Hematopoietic multipotent progenitor cell treated with erythropoietin and hydrocortisone succinate and interleukin-3 and kit ligand, for 6 days (in vitro differentiated cells): ENCODE measurements at places on chromosomes 2 and 18.

DNA sequence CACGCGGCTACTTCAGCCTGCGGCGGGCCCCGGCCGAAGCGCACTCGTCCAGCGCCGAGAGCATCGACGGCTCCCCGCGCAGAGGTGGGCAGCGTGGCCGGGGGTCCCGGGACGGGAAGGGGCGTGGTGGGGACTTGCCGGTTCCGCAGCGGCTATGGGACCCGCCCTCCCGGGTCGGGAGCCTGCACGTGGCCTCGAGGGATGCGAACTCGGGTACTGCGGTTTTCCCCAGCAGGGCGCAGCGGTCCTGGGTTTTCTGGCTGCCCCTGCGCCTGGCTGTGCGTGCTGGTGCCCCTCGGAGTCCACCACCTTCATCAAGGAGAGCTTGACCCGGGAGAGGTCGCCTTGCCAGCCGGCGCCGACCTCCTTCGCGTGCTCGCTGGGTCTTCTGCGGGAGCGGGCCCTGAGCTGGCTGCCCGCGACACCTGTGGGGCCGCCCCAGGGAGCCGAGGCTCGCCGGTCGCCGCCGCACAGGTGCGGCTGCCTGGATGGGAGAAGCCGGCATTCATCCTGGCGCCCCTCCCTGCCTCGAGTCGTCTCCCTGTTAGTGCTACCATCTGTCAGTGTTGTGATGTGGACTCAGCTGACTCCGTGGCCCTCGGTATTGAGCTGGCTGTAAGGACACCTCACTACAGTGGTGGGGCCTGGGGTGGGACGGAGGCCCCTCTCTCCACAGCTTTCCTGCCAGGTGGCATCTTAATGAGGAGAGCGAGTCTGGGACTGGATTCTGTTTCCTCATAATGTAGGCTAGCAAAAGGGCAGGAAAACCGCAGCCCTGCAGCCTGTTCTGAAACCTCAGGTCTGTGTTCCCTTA, 177.3 kb downstream of the AGAP1 start:
- no peak for DNase-seq

- no peak for DNase-seq
Measured at GRCh38 chr2:59171019-59171418, 929.9 kb upstream of the FANCL start.

- peak; percentile 66 for DNase-seq
Measured at GRCh38 chr2:64260817-64261216, 116.6 kb upstream of the PELI1 start.

DNA sequence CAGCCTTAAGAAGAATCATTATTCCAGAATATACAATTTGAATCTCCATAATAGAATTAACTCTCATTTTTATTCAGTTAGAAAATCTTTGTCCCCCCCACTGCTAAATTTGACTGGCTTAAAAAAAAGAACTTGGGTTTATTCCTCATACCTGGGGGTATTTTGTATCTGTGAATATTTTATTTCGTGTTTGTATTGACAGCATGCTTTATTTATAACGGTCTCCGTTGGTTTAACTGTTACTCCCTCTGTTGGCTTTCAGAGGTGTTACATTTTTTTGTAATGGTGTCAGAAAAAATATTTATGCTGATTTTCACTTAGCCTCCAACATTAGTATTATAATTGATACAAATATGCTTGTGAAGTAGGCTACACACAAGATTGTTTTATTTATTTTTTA, 109.1 kb downstream of the HAUS1 start:
- DNase-seq = peak; percentile 69

DNA sequence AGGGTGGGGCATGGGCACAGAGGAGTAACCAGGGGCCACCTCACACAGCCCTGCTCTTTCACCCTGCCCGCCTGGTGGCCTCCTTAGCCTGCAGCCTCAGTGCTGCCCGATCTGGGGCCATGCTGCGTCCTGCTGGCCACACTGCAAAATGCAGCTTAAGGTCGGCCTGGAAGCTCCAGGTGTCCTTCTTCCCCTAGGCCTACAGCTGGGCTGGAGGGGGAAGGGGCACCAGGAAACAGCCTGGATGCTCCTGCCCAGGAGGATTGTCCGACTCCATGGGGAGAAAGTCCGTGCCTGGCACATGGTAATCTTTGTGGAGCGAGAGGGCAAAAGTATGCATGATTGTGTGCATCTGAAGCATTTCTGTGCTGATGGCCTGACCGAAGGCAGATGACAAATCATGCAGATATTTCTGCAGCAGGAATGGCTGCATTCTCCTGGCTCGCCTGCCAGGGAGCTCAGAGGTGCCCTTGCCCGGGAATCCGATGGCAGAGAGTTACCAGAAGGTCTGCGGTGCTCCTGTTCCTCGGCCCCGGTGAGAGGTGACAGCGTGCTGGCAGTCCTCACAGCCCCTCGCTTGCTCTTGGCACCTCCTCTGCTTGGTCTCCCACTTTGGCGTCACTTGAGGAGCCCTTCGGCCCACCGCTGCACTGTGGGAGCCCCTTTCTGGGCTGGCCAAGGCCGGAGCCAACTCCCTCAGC, 12.8 kb upstream of the ALPP start:
- peak; percentile 63 for DNase-seq

GRCh38 chr2:14552818-14553217, 79.7 kb upstream of the LRATD1 start:
- no peak for DNase-seq

DNA sequence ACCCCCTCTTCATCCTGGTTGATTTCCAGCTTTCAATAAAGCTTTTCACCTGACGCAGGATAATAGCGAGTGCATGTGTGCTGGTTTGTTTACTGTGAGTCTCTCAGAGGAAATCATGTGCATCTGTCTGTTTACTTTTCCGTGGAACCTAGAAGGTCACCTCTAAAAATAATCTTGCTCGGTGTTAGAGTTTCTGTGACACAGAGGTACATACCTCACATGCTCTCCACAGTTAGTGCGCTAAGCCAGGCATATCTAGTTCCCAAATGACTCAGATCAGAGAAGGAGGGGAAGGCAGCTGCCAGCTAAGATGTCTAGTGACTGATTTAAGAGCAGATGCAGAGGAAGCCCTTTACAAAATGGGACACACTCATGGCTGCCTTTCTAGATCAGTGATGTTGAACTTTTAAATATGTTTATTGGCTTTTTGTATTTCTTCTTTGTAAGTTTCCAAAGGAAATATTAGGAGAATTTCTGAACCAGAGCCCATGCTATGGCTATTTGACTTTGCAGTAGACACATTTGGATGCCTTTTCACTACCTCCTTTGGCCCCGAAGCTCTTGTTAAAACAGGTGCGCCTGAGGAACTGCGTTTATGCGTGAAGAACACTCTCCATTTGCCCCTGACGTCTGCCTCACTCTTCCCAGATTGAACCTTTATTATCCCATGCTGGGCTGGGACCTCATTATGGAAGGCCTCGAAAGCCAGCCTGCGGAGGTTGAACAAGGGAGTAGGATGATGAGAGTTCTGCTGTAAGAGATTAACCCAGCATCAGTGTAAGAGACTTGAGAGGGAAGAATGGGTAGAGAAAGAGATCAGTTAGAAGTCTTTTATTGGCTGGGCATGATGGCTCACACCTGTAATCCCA, 145.6 kb downstream of the FAM161A start:
- DNase-seq = no peak

GRCh38 chr2:15939854-15940660, at the start of gene MYCN:
Gene MYCN (plus strand): TSS chr2:15940550. CDS start chr2:15942065, 1,515 bp downstream.
- DNase-seq = peak; percentile 82

DNA sequence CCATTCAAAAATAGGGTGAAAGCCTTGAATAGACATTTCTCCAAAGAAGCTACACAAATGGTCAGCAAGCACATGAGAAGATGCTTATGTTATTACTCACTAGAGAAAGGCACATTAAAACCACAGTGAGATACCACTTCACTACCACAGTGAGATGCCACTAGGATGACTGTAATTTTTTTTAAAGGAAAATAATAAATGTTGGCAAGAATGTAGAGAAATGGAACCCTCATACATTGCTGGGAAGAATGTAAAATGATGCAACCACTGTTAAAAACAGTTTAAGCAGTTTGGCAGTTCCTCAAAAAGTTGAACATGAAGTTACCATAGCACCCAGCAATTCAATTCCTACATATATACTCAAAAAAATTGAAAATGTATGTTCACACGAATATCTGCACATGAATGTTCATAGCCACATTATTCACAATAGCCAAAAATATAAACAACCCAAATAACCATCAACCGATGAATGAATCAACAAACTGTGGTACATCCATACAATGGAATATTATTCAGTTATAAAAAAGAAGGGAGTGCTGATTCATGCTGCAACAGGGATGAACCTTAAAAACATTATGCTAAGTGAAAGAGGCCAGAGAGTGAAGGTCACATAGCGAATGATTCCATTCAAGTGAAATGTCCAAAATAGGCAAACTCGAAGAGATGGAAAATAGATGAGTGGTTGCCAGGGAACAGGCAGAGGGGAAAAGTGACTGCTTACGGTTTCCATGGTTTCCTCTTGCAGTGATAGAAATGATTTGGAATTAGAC, 156.2 kb upstream of the NDUFV2 start:
- no peak for DNase-seq

- no peak for DNase-seq
Measured at GRCh38 chr2:17107151-17107550, 411.1 kb downstream of the RAD51AP2 start.

DNA sequence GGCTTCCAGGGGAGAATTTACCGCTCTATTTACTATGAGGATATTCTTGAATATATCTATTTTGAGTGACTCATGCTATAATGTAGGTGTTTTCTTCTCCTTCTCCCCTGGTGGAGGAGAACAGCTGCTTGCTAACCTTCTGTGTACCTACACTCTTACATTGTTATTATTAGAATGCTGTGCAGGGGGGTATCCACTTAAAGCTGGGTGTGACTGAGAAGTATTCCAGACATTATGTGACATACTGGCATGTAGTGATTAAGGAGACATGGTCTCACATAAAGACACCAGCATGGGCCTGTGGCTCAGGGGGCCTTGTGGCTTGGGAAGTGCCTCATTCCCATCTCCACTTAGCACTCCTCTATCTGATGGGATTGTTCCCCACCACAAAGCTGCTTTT, 287.9 kb downstream of the PTPRM start:
- no peak for DNase-seq

DNA sequence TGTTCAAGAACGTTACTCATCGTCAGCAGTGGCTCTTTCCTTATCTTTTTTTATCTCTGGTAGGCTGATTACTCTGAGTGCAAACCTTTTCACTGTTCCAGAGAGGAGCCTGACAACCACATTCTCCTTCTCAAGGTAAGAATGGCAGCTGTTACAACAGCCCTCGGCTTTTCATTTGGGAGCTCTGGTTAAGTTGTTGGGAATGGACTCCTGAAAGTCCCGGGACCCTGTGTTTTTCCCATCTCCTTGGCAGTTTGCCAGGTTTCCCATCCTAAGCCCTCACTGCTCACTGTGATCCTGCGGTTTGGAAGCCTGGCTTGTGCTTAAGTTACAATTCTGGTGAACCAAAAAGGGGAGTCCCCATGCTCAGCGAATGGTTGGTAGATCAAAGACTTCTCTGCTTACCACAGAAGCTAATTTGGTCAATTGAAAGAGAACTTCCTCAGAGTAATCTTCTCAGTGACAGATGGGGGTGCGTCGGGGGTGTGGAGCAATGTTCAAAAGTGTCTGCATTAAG, 122.3 kb downstream of the LYPD6B start:
- DNase-seq = peak; percentile 42

- no peak for DNase-seq
Measured at GRCh38 chr2:112691881-112692281, 28.9 kb upstream of the NT5DC4 start.

- no peak for DNase-seq
Measured at GRCh38 chr2:8408560-8409460, 273.0 kb upstream of the ID2 start.

GRCh38 chr2:1492711-1493430, 79.6 kb downstream of the TPO start:
- DNase-seq = peak; percentile 18

- no peak for DNase-seq
Measured at GRCh38 chr2:180324182-180324581, 317.1 kb upstream of the CWC22 start.

GRCh38 chr2:99652862-99653261, 163.0 kb upstream of the REV1 start:
- DNase-seq = no peak

DNA sequence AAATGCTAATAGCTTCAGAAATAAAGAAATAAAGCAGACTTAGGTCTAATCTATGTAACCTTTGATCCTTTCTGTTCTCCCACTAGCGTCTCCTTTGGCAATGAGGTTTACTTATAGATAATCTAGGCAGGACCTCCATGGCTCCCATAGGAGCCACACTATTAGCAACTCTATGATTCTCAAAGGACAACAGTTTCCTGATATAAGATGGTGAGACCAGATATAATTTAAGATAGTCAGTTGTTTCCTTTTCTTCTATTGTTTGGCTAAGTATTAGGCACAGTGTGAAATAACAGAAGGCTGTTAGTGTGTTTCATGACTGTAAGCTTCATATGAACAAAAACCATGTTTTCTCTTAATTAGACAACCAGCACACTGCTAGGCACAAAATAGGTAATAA, 58.7 kb upstream of the SCN9A start:
- DNase-seq = no peak

DNA sequence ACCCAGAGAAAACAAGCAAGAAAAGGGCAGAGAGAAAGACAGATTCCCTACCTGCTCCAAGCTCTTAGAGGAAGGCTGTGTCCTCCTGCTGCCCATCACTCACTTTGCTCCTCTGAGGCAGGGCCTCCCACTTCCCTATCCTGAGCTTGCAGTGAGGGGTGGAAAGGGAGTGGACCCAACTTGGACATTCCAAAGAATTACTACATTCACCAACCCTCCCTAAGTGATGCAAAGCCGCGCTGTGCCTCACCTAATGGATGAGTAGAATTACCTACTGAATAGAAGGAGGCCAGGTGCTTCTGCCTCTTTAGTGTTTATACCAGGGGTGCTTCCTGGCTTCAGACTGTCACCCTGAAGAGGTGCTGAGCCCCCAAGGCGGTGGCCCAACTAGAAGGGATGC, 5.6 kb upstream of the OSR1 start:
- no peak for DNase-seq

DNA sequence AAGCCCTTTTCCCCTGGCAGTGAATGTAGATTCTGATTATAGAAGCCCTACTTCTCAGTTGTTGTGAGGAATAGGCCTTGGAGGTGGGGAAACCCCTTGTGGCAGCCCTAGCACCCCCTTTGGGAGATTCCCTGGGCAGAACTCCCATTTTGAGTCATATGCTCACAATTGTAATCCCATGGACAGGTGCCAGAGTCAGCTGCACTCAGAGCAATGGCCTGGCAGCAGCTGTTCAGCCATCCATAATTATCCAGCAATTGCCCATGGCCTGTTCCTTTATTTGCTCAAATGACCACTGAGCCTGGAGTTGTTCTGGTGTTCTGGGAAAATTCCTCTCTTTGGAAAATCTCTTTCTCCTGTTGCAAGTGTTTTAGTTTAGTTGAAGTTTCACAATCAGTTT, 71.7 kb downstream of the PTRHD1 start:
- DNase-seq = no peak
